Stimulated activated CD8-positive, alpha-beta memory T cell treated with anti-CD3 and anti-CD28 coated beads, Interleukin-7, amount 100 ng/mL, for 4 hours (primary cell): ENCODE measurements at places on chromosomes 4 and X.

DNA sequence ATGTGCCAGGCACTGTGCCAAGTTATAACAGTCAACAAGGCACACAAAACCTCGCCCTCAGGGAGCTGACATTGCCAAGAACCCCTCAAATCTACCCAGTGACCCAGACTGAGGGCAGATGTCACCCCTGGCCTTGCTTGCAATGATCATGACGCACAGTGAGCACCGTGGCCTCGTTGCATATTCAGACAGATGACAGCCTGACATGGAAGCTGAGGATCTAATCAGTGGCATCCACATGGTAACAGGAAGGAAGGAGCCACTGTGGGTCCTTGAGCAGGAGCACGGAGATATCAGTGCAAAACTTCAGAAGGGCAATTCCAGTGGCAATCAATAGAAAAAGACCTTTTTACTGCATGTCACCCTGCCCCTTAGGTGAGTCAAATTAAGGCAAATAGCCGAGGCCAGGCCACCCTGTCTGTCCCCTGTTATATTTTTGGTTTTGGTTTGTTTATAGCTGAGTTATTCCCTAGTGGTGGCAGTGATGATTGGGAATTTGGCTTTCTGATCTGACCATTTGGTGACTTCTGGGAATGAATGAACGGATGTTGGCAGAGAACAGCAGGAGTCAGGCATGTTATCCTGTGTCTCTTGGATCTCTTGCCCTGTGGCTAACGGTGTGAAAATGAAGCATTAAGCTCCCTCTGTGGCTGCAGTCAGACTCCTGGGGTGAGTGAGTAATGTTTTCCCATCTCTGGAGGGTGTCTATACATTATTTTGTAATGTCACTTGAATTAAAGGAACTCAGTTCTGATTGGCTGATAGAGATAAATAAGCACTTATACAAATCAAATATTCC lies 20.4 kb downstream of the WDR13 start:
- DNase-seq, result no peak

DNA sequence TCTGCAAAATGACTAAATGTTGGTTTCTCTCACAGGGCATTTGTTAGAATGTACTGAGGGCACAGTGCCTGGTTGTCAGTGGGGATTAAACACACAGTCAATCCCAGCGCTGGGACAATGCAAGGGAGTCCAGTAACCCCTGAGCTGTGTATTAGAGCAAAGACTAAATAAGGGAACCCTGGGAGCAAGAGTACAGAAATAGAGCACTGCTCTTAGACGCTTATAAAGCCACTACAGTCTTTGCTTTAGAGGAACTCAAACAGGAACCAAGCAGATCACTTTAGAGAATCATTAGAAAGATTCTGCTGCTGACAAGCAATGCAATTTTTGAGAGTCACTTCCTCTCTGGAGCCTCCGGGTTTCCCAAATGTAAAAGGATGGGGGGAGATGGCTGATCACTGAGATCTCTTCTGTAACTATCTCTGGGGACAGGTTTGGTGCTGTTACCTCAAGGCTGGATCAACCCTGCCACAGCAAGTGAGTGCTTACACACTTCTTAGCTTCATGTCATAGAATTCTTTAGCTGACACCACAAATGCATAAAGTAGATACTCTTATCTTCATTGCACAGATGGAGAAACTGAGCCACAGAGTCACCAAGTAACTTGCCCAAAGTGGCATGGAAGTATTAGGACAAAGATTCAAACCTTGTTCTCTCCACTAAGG lies 137.8 kb upstream of the CPEB2 start:
- no peak for DNase-seq

DNA sequence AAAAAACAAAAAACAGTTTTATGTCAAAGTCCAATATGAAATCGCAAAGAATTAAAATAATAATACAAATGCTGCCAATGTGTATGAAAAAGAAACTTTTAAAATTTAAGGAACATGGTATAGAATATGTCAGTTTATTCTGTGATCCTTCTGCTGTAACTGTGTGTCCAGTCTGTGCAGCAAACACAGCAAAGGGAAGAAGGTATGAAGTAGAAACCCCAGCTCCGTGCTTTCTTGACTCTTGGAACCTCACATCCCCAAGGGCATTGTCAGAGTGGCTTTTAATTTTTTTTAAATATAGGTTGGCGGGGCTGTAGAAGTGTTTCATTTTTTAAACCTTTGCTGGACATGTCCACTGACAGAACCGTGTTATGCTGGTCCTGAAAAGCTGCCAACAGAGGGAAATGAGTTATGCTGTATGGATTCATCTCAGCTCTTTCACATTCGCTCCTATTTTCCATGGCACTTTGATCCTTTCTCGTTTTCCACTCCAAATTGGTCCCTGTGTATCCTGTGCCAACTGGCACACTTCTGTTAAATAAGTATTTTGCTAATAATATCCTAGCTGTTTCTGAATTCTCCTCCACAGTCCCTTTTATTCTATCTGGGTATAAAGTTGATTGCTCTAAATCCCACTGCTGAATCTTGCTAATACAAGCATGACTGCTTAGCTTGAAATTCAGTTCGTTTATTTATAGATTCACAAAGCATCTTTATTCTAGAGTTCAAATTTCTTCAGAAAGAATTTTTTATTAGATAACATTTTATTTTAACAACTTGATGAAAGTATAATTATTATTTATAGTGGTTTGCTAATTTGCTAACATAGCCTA lies 127.0 kb upstream of the DDIT4L start:
- no peak for DNase-seq

- no peak for DNase-seq
Measured at GRCh38 chr4:69848028-69848427, 11.9 kb downstream of the SULT1E1 start.

DNA sequence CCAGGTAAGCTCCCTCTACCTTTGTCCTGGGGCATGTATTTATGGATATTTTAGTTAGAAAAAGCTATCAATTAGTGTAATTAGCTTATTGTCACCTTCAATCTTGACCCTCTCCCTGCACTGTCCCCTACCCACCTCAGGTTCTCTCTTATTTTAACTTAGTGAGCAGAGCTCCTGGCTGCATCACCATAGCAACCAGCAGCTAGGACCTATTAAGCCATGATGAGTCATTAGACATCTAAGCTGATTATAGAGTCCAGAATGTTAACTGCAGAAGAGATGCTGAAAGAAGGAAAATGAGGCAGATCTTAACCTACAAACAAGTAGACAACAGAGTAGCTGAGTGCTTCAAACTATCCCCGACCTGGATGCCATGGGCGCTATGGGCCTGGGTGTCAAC lies 36.6 kb downstream of the MAGEE2 start:
- DNase-seq, result no peak

- no peak for DNase-seq
Measured at GRCh38 chr4:100848841-100849240, 331.0 kb upstream of the EMCN start.

GRCh38 chrX:68916891-68917290 lies 88.1 kb downstream of the EFNB1 start:
- DNase-seq, result no peak

GRCh38 chr4:45539142-45539814 lies 584.6 kb downstream of the GABRG1 start:
- DNase-seq, result no peak

DNA sequence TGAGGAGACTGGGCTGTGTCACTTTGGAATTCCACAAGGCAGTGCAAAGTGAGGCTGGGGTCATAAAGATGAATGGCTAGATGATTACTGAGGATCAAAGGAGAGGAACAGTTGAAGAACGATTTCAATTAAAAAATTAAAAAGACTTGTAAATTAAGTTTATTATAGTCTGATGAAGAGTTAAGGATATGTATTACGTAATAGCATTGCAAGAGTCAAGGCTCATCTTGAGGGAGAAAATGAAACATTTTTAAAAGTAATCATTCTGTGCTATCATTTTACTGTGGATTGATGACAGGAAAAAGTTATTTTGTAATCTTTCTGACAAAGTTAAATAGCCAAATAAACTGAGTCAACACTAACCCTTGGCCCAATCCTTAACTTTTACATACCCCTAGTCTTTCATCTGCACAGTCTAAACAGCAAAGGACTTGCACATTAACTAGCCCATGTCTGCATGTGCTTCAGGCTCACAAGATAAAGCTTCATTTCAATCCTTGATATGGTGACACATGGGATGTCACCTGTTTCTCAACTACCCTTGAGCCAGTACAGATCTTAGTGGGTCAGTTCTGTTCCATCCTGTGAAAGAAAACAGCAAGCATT lies 465.5 kb upstream of the CTSO start:
- DNase-seq, result no peak

DNA sequence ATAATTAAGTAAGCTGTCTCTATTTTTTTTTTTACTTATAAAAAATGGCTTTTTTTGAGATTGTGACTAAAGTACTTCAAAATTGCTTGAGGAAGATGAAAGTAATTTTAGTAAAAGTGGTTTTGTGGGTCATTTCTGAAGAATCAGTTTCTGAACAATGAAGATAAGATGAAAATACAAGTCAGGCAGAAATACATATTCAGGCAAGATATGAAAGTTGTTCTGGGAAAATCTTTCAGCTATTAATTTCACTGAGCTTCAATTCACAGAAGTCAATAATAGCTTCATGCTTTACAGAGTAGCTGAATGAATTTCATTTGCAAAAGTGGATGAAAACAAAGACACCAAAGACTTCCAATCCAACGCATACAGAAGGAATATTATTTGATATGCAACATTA lies 305.2 kb upstream of the ARSJ start:
- DNase-seq, result no peak

DNA sequence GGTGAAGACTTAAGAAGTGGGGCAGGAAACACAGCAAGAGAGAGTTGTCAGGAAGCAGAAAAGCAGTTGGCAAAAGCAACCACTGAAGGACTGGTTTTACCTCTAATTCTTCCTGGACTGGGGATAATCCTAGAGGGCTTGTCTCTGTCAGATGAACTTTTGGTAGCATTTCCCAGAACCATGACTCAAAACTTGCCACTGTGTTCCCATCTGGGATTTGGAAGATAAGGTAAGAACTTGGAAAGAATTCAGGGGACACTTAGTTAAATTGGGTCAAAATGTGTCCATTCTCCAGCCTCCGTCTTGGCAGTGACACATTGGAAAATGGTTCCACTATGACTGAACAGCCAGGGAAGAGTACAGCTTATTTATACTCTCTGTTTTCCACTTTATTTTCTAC lies 55.7 kb downstream of the CD38 start:
- DNase-seq, result no peak

DNA sequence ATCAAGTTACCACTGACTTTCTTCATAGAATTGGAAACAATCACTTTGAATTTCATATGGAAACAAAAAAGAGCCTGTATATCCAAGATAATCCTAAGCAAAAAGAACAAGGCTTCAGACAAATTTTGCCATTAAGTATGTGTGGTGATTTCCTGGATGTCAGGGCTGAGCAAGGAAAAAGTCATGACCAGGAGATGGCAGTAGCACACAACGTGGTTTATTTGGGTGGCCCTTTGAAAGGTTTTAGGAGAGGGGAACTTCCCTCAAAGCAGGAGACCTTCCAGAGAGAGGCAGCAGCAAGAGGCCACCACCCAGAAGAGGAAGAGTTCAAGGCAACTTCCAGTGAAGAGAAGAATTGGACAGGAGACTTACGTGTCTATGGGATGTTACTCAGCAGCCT lies 18.1 kb upstream of the ZXDB start:
- DNase-seq, result no peak

GRCh38 chr4:168485156-168485910 lies 5.0 kb upstream of the DDX60L start:
- no peak for DNase-seq

- DNase-seq, result no peak
Measured at GRCh38 chr4:6225469-6225868, 25.1 kb upstream of the JAKMIP1 start.

DNA sequence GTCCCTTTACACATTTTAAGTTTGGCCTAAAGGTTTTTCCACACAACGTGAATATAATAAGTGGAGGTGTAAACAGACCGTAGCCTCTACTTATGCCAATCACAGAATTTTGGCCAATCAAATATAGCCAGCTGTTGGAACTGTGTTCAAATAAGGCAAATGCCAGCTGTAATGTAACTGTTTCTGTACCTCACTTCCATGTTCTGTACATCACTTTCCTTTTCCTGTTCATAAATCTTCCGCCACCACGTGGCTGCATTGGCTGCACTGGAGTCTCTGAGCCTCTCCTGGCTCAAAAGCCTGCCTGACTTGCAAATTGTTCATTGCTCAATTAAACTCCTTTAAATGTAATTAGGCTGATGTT lies 105.1 kb upstream of the SMIM31 start:
- no peak for DNase-seq

DNA sequence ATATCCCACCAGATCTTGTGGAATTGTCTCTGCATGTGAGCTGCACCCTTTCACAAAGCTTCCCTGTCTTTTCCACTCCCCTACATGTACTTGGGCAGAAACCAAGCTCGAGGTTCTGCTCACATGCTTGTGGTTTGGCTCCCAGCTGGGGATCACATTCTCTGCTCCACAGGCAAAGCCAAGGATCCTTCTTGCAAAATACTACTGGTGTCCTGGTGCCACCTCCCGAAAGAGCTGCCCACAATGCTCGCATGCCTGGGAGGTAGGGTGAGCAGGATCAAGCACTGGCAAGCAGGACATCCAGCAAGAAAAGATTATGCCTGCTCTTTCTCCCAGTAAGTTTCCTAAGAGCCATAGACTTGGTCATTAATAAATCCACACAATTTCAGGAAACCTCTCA lies 45.1 kb upstream of the PPARGC1A start:
- DNase-seq, result no peak

DNA sequence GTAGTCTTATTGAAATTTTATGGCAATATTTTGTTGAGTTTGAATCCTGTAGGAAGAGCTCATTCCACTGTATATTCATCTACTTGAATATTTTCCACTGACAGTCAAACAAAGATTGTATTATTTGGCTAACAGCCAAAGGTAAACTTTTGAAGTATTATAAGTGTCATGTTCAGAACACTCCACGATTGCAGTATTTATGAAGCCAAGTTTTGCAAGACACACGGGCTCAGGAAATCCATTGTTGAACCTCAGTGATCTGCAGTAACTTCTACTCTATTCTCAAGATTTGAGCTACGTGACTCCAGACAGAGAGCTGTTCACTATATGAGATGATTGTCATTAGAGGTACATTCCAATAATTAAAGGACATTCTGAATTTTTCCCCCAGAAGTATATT lies 302.7 kb upstream of the ADGRL3 start:
- no peak for DNase-seq

- no peak for DNase-seq
Measured at GRCh38 chrX:35858361-35858760, 60.2 kb downstream of the MAGEB16 start.

- DNase-seq, result no peak
Measured at GRCh38 chr4:82045267-82045666, 328.5 kb downstream of the HNRNPD start.

GRCh38 chr4:128384091-128384520 lies 96.5 kb upstream of the PGRMC2 start:
- no peak for DNase-seq

DNA sequence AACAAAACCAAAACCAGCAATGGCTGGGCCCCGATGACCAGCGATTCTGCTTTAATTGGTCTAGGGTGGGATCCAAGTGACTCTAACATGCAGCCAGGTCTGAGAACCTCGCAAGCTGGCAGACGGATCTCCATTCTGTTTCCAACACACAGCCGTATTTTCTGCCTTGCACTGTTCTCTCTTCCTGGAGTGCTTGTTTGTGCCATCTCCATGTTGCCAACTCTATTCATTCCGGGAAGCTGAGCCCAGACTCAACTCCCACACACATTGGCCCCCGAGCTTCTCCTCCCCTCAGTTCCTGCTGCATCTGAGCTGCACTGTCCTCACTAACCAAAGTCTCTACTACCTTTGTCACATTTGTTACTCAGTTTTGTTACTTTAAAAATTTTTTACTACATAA lies 35.6 kb downstream of the GEMIN8 start:
- DNase-seq, result no peak
